Fibroblast of villous mesenchyme (primary cell): ENCODE measurements at places on chromosomes 2 and 18. TPM values are rescaled to one million over a fixed set of nuclear protein-coding genes. Genes with fewer than 3 reads are reported as not detected.

DNA sequence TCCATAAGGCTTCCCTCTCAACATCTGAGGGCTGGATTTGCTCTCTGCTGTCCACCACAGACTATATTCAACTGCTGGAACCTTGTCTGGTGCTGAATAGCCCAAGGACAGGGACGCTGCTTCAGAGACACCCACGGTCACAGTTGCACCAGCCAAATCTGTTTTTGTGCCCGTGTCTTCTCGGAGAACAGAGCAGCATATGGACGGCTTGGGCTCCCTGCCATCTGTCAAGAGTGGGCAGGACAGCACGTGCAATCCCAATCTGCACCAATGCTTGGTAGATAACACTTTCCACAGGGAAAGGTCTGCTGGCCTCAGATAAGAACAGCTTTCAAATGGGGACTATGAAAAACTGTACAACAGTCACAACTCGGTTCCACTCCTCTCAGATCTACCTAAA is 466.1 kb downstream of the TGIF1 start:
- no peak for DNase-seq

DNA sequence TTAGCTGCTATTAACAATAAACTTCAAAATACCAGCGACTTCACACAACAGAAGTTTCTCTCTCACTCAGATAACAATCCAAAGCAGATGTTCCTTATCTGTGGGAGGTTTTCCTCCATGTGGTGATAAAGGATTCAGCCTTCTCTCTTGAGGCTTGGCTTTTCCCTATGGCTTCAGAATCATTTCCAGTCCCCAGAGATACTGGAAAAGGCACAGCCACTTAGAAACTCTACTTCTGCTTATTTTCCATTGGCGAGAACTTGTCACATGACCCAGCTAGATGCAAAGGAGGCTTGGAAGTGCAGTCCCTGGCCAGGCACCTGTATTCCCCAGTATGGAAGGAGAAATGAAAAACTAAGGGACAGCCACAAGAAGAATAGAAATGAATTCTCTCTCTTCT is 344.8 kb downstream of the MTX2 start:
- peak; percentile 6 for DNase-seq

DNA sequence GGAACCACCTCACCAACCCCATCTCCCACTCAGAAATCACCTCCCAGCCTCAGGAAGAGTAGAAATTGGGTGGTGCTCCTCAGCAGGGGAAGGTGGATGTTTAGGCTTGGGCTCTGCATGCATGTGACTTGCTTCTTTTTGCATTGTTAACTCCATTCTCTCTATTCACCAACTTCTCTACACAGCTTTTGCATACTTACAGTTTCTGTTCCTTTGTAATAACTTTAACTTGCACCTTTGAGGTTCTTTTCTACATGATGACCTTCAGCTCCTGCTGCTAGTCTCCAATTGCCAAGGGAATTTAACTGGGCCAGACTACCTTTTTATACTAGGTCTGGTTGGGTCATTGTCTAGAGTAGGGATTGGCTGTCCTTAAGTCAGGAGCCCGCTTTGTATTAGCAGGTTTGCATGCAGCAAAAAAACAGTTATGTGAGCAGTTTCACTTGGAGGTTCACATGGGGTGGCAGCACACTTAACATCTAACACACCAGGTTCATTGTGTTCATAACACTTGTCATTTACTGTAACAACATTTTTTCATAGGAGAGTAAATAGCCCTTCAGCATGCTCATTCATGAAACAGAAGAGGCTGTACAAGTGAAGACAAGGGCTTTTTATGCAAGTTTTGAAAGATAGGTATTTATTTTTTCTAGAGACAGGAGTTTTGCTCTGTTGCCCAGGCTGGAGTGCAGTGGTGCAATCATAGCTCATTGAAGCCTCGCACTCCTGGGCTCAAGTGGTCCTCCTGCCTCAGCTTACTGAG is 12.0 kb downstream of the MRPL35 start:
- DNase-seq = no peak

DNA sequence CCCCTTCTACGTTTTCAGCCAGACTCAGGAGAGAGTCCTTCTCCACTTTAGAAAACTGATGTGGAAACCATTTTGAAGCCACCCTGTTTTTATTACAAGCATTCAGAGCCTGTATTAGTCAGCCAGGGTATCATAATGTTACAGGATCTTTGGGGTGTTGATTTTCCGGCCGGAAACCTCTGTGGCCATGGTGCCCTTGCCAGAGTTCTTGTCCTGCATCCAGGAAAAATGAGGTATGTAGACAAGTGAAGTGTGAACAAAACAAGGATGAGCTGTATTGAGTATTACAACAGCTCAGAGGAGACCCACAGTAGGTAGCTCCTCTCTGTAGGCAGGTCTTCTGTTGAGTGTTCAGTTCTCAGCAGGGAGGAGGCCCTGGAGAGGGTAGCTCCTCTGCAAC is 241.0 kb upstream of the COPS8 start:
- DNase-seq = no peak

Gene IL1RL2
- total RNA-seq = 0.32 and 1.3 TPM in 2 replicates

Gene SLC30A3
- 0.32 TPM in 1 of 2 replicates, not detected in the other for total RNA-seq

GRCh38 chr2:234880551-234881211 is 71.1 kb upstream of the SH3BP4 start:
- peak; percentile 99 for DNase-seq

Gene REG1B
- not detected in 2 replicates for total RNA-seq

Gene TRIM43
- under 0.01 TPM in 1 of 2 replicates, not detected in the other for total RNA-seq

Gene NEUROD1
- not detected in 2 replicates for total RNA-seq

Gene ANO7
- total RNA-seq = 0.43 and 0.64 TPM in 2 replicates
